Left ventricle myocardium inferior (tissue), 1 donor: ENCODE measurements at places on chromosomes 2 and 18. TPM values are rescaled to one million over a fixed set of nuclear protein-coding genes. Genes with fewer than 3 reads are reported as not detected.

Gene CCDC141
- total RNA-seq: 208 TPM

Gene ANKRD44
- total RNA-seq: 7.1 TPM

Gene RBM43
- 1.5 TPM for total RNA-seq

Gene LYPD1
- not detected for total RNA-seq

Gene GALNT3
- total RNA-seq: 0.08 TPM

Gene BCL2L11
- total RNA-seq: 8.4 TPM

Gene ZNF385B
- 0.14 TPM for total RNA-seq

Gene CPO
- total RNA-seq: 0.25 TPM

Gene PKP4
- total RNA-seq: 47.6 TPM

Gene GKN2
- not detected for total RNA-seq

Gene METTL8
- 10.4 TPM for total RNA-seq

Gene FAM110C
- 3.3 TPM for total RNA-seq

Gene UNC80
- total RNA-seq: 0.03 TPM

GRCh38 chr18:68262690-68263294 lies 452.1 kb downstream of the TMX3 start:
- no peak for DNase-seq

- peak; percentile 90 for DNase-seq
Measured at GRCh38 chr2:216692636-216693413, 2.5 kb downstream of the IGFBP5 start.

DNA sequence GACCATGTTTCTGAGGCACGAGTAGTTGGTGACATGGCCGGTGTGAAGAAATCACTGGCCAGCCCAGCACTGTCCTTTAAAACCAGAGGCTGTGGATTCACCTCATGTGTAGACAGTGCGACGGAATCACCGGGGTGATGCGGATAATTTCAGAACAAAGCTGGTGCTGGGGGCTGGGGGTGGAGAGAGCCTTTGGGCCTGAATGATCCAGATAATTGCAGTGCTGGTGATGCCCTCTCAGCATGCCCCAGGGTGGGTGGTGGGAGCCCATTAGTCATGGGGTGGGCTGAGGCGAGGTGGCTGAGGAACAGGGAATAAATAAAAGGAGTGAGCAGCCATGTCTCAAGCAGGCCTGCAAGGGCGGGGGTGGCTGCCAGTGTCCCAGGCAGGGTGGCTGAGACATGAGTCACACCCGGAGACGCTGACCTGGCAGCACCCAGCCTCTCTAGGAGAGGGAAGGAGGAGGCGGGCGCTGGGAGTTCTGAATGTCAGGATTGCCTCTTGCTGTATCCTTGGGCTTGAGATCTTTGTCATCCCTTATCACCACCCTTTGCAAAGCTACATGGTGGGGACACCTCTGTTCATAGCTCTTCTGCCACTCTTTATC lies 151.1 kb upstream of the MSH6 start:
- DNase-seq: no peak

GRCh38 chr18:59090966-59091603 lies 48.6 kb upstream of the SEC11C start:
- DNase-seq: no peak

GRCh38 chr2:149808556-149808955 lies 221.0 kb upstream of the MMADHC start:
- DNase-seq: no peak

- no peak for DNase-seq
Measured at GRCh38 chr2:219159771-219160185, 837 bp downstream of the NHEJ1 start.

DNA sequence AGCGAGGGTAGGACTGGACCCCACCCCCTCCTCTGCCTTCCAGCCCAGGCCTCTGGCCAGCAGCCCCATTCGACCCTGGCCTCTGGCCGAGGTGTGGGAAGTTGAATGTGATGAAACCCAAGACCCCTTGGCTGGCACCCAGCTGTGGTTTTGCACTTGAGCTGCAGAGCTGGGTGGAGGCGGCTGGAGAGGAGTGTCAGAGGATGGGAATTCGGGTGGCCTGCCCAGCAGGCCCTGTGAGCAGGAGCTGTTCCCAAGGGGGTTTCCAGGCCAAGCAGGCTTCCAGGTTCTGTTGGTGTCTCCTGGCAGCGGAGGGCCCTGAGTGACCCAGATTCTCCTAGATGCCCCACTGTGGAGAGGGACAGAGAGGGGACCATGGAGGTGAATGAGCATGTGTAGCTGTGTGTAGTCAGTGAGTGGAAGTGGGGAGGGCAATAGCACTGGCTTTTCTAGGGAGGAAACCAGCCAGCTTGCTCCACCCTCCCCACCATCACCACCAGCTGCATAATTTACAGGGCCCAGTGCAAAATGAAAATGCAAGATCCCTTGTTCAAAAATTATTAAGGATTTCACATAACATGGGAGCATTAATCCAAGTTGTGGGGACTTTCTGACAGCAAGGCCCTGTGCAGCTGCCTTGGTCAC lies 172.2 kb upstream of the HAAO start:
- peak; percentile 77 for DNase-seq

DNA sequence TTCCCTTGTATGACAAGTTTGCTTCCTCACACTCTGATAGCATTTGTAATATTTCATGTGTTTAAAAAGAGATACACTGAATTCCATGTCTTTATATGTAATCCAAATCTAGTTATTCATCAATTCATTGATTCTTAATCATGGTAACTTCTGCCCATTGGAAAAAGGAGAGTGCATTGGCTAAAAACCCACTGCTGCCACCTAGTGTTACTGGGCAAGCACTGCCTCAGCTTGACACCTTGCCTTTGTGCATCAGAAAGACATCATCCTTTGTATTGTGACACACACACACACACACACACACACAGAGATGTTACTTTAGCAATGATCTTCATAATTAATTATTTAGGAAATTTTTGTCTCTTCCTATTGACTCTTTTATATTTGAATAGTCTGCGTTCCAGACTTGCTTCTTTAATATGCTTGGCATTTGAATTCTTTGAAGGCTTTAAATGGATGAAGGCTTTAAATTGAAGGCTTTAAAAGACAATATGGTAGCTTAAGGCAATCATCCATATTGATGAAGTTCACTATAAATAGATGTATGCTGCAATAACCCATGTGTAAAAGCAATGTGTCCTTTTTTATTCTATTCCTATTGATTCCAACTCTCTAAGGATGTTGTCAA lies 414.2 kb upstream of the CHST9 start:
- DNase-seq: no peak

DNA sequence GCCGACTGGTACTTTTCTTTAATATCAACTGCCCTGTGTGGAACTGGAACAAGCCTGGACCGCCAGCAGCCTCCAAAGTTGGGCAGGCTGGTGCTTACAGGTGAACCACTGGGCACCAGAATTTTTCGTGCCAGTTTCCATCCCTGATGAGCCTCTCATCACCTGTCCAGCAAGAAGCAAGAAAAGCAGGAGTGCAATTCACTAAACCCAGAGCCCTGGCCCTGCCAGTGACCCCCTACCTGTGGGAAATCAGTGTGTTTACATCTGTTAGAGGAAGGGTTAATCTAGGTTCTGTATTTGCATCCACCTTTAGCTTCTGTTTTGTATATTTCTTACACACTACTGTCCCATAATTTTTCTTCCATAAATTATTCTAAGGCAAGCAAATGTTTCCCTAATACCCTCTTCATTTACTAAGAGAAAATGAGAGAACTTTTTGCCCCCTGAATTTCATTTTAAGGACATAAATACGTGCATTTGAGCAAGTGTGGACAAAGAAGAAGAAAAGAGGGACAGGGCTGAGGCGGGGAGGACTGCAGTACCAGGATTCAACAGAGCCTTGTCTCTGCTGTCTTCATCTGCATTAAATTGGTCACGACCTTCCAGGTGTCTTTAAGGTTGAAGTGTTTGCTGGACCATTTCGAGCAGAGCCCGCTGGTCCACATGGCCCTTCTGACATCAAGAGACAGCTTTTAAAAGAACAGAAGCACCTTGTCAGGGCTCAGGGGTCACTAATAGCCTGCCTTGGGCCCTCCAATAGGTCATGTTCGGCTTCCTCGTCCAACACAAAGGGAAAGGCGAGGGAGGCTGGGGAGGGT lies 763.1 kb downstream of the BCL11A start:
- no peak for DNase-seq

- no peak for DNase-seq
Measured at GRCh38 chr2:81303321-81303720, 998.8 kb upstream of the LRRTM1 start.

DNA sequence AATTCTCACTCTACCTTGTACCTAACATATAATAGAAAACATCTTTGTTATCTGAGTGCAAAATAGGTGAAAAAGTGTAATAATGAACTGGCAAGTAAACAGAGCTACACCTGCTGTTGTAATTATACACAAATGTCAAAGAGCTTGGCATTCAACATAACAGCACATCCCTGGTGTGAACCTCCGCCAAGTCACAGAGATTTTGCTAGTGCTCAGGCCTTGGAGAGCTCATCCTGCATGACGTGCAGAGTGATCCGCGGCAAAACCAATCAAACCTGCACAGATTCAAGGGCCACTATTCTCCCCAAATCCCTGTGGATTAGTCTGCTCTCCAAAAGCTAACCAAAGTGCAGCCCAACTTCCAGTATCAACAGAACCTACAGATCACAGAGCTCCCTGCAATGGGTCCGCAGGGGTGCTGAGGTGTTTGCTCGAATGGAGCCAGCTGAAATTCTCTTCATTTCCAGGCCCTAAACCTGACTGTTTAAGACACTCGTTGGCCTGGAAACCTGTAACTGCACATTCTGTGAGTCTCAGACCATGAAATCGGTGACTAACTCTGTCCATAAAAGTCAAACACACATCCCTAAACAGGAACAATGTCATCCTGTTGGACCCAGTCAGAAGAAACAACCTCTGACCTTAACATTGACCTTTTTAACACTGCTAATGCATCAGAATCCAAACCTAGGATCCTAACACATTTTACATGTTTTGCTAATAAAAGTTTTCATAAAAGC lies 111.8 kb downstream of the EPB41L3 start:
- DNase-seq: no peak

DNA sequence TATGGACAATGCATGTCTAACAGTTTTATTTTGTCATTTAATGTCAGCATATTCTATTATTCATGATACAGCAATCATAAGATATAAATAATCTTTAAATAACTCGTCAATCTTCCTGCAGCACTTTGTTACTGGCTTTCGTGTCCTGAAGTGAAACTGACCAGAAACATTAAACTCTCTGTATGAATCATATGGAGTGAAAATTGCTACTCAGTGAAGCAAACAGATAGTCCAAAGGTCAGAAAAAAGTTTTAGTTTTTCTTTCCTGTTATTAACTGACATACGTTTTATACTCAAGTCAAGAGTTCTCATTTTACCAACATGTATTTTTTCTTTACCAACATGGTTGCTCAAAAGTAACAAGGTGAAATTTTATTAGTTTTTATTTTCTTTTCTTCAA lies 106.8 kb upstream of the GALNT5 start:
- DNase-seq: no peak

DNA sequence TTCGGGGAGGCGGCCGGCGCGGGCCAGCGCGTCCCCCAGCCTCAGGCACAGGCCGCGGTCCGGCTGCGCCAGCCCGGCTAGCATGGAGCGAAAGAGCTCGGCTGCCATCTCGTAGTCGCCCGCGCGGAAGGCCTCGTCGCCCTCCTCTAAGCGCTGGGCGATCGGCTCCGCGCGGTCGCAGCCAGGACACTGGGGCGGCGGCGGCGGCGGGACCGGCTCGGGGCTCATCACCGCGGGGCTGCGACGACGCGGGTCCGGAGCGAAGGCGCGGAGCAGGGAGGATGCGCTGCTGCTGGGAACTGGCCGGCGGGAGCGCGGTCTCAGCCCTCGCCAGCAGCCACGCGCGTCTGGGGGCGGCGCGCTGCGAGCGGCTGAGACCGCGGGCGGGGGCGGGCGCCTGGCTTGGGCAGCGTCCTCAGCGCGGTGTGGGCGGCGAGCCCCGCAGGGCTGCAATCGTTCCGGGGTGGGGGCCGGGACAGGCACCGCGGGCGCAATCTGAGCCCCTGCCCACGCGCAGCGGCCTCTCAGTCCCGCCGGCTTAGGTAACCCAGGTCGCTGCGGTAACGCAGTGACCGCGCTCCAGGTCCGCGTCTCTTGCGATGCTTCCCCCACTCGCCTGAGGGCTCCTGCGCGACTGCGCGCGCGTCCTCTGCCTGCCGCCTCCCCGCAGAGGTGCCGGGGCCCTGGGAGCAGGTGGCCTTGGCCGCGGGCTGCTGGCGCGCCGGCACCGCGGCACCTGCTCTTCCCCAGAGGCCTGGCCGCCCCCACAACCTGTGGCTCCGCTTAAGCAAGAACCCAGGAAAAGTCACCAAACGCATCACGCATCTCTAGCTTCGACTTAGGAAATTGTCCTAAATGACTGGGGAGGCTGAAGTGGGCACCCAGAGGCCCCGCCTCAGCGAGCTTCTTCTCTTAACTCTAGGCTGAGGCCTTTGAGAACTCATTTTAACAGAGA lies at the start of gene LONRF2:
Gene LONRF2 (minus strand): TSS at position 636 of the 955 bp plus-strand sequence. CDS start 408 bp downstream, at position 228.
- DNase-seq: peak; percentile 39

- DNase-seq: peak; percentile 41
Measured at GRCh38 chr18:58862851-58863538, 1.7 kb upstream of the ZNF532 start.

GRCh38 chr2:10009271-10009810 lies 34.0 kb upstream of the KLF11 start:
- no peak for DNase-seq

- peak; percentile 64 for DNase-seq
Measured at GRCh38 chr2:98649135-98649991, 41.0 kb downstream of the UNC50 start.

DNA sequence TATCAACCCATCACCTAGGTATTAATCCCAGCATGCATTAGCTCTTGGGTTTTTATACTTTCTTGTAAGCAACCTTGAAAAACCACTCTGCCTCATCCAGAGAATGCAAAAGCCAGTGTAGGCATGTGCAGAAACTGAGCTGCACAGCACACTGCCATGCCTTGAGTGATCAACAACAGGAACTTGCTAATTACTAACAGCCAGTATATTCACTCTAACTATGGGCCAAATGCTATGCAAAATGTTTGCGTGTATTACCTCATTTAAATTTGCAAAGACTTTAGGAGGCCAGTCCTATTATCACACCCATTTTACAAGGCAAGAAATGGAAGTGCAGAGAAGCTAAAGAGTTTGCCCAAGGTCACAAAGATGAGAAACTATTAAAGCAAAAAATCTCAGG lies 169.8 kb downstream of the PID1 start:
- no peak for DNase-seq

- DNase-seq: no peak
Measured at GRCh38 chr18:11114653-11115052, 34.7 kb downstream of the PIEZO2 start.

- no peak for DNase-seq
Measured at GRCh38 chr2:104944495-104944894, 90.6 kb downstream of the POU3F3 start.

GRCh38 chr18:48026216-48026615 lies 95.8 kb upstream of the SMAD2 start:
- no peak for DNase-seq

DNA sequence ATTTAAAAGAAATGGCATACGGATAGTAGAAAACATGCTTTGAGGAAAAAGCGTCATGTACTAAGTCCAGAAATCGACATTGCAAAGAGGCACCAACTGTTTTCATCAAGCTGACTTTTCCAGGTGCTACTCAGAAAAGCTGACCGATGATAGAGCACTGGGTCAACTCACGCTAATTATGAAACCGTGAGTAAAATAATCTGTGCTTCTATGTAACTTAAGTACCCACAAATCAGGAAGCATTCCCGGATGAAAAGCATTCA lies 353 bp upstream of the NUP35 start:
- DNase-seq: no peak

GRCh38 chr2:241445426-241445825 lies 63.0 kb downstream of the STK25 start:
- no peak for DNase-seq
